Peyer's patch (tissue), 4 donors: ENCODE measurements at places on chromosomes 3 and 15.

GRCh38 chr3:86771741-86772512 lies 219.0 kb downstream of the VGLL3 start:
- no peaks in the 10 kb centered on the region for H3K27me3 ChIP-seq
- H3K4me3 ChIP-seq: no peak overlapping the region
- H3K36me3 ChIP-seq: no peaks in the 10 kb centered on the region
- no peak for DNase-seq
- no peaks in the 10 kb centered on the region for H3K4me1 ChIP-seq
- H3K27ac ChIP-seq: no peak overlapping the region

DNA sequence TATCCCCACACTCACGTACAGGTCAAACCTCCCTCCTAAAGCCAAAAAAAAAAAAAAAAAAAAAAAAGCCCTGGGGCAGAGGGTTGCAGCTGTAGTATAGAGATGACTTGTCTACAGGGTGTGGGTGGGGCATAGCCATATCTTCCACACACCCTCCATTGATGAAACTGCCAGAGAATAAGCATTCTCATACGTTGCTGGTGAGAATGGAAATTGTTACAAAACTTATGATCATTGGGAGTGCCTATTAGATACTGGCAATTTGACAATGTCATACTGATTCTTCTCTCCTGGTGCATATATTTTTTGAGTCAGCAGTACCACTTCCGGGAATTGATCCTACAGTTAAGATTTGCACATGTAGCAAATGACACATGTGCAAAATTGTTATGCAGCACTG lies 11.0 kb upstream of the CTNNB1 start:
- no peak overlapping the region for H3K4me3 ChIP-seq
- H3K27me3 ChIP-seq: no peaks in the 10 kb centered on the region
- H3K36me3 ChIP-seq: no peaks in the 10 kb centered on the region
- H3K4me1 ChIP-seq: no peaks in the 10 kb centered on the region
- no peak overlapping the region for H3K27ac ChIP-seq
- no peak for DNase-seq

DNA sequence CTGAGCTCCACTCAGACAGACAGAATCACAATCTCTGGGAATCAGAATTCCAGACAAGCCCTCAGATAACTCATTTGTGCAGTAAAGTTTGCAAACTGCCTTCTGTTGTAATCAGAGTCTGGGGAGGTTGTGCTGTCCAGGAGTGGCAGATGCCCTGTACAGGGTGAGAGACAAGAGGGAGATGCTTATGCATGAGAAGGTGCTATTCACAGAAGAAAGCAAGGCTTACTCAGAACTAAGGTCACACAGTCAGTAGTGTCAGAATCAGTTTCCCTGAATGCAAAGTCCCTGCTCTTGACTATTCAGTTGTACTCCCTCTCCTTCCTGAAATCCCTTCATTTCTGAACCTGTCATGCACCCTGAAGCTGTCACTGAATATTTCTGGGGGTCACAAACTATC lies 43.7 kb downstream of the SRPRB start:
- H3K4me1 ChIP-seq: no peaks in the 10 kb centered on the region
- no peaks in the 10 kb centered on the region for H3K36me3 ChIP-seq
- no peak for DNase-seq

DNA sequence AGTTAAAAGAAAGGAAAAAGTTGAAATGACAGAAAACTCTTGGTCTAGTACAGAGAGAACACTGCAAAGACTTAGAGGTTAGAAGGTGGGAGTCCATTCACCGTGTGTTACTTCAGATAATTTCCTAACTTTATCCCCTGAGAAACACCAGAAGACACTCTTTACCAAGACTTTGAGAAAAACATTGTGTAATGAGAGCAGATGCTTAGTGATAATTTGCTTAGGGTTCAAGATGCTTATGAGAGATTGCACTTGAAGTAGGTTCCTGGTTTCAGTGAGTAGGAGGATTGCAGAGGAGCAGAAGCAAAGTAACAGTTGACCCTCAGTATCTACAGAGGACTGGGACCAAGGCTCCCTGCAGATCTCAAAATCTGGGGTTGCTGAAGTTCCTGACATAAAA lies 594.1 kb downstream of the NR2F2 start:
- H3K4me3 ChIP-seq: no peak overlapping the region
- H3K27ac ChIP-seq: no peak overlapping the region
- no peak for DNase-seq

DNA sequence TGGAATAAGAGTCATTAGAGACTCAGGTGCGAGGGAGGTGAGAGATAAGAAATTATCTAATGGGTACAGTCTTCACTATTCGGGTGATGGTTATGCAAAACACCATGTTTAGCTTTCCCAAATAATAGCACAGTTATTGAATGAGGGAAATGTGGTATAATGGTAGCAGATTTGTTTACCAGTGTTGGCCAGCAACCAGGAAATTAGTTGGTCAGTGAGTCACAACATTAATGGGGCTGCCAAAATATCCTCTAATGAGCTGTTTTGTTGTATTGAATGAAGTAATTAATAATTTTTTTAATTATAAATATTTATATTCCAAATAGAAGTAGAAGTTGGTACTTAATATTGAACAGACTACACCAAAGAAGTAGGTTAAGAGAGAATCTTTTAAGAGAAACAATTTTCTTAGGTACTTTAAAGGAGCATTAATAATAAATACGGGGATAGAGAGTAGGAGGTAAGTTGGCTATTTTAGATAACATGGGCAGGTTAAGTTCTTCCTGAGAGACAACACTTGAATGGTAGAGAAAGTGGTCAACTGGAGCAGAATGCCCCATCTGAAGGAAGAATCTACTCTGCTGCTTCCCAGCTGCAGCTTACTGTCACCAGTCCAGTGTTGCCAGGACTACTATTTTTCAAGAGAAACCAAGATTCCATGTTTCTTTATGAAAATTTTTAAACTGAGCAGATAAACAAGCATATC lies 218.8 kb downstream of the UBE2E2 start:
- no peaks in the 10 kb centered on the region for H3K4me1 ChIP-seq
- H3K27me3 ChIP-seq: no peaks in the 10 kb centered on the region
- H3K4me3 ChIP-seq: no peak overlapping the region
- no peaks in the 10 kb centered on the region for H3K36me3 ChIP-seq
- no peak overlapping the region for H3K27ac ChIP-seq

- no peaks in the 10 kb centered on the region for H3K36me3 ChIP-seq
- DNase-seq: no peak
- no peaks in the 10 kb centered on the region for H3K4me1 ChIP-seq
- no peak overlapping the region for H3K27ac ChIP-seq
Measured at GRCh38 chr3:160437083-160437455, 12.5 kb downstream of the TRIM59 start.

- no peak overlapping the region for H3K27ac ChIP-seq
- no peak overlapping the region for H3K4me3 ChIP-seq
- DNase-seq: no peak
- H3K36me3 ChIP-seq: no peaks in the 10 kb centered on the region
Measured at GRCh38 chr3:26630669-26631389, 8.3 kb downstream of the LRRC3B start.

DNA sequence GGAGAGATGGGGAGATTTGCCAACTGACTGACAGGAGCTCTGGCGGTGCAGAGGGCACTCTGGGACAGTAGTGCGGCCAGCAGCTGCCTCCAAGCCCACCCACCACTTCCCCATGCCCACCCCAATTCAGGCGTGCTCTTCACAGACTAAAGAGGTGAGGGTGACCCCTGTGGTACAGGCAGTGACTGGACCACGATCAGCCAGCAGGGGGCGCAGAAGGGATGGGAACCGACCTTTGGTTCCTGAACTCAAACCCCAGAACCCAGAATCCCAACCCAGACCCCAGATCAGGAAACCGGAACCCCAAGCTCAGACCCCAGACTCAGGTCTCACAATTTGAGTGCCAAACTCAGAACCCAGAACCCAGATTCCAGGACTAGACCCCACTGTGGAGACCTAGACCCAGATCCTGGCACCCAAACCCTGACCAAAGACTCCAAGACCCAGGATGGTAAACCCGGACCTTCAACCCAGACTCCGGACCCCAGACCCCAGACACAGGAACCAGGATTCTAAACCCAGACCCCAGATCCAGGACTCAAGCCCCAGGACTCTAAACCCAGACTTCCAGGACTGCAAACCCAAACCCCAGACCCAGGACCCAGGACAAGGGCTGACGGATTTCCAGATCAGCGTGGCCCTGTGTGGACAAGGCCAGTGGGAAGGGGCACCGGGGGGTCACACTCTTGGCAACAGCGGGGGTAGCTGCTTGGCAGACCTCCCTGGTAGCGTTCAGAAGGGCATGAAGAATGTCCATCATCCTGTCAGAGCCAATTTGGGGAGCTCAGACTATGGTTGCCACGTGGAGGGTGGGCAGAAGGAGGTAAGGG lies 3.7 kb upstream of the MYL3 start:
- peak; percentile 83 for DNase-seq
- no peak overlapping the region for H3K4me3 ChIP-seq
- H3K36me3 ChIP-seq: no peaks in the 10 kb centered on the region

DNA sequence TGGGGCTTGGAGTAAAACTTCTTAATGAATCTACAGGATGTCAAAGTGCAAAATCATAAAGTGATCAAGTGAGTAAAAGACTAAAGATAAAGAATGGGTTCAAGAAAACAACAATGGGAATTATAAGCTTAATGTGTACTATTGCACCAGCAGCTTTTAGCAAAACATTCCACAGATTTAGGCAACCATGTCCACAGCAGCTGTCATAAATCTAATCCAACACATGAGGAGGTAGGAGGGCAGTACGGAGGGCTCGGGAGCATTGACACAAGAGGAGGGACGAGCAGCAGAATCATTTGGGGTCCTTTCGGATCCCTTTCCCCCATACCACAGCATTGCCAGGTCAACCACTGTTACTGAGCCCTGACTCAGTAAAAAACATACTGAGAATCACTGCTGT lies 464.3 kb upstream of the WNT5A start:
- H3K36me3 ChIP-seq: no peaks in the 10 kb centered on the region
- DNase-seq: no peak
- no peaks in the 10 kb centered on the region for H3K27me3 ChIP-seq
- H3K4me1 ChIP-seq: no peaks in the 10 kb centered on the region

DNA sequence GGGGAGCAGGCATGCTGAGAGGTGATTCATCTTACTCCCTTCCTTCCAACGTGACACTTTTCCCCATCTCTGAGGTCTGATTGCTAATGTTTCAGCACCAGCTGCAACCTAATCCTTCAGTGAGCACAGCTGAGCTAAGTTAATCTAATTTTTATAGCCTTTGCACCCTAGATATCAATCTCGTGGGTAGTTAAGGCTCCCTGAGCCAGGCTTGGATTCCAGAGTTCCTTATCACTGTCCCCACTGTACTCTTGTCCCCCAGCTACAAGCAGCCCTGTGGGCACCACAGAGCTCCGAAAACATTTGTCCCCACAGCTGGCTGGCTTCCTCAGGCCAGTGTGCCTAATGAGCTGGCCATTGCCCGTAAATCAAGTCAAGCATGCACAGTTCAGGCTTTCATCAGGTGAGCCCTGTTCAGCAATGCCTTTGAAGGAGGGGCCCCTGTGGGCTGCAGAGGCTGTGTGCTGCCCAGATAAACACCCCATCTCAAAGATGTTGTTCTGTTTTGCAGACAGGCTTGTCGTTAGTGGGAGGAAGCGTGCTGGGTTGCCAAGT lies 376.9 kb upstream of the RASGRP1 start:
- no peaks in the 10 kb centered on the region for H3K27me3 ChIP-seq
- no peaks in the 10 kb centered on the region for H3K36me3 ChIP-seq
- no peaks in the 10 kb centered on the region for H3K4me1 ChIP-seq
- no peak overlapping the region for H3K4me3 ChIP-seq

DNA sequence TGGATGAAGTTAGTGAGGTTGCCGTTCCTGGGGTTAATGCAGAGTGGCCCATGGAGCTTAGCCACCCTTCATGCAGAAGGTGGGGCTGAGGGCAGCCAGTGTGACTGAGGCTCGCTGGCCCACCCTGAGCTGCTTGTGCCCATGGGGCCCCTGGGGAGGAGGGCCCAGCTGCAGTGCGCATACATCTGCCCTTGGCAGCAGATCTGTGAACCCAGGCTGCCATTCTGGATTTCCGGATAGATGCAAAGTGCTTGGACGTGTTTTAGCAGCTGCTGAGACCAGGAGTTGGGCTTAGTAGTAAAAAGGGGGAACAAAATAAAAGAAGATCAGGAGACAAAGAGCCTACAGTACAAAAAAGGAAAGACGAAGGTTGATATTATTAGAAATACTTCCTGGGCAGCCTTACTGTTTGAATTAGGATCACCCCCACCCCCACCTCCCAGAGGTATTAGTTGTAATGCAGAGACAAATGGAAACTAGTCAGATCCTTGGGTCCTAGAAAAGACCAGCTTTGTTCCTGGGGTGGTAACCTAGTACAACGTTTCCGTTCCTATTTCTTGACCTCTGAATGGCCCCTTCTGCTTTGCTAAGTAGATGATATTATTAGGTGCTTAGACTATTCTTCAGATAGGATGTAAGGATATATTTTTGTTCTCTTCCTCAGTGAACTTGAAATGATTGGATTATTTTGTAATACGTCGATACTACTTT lies 70.2 kb downstream of the IGF1R start:
- H3K27me3 ChIP-seq: no peaks in the 10 kb centered on the region
- no peak for DNase-seq
- H3K4me1 ChIP-seq: no peaks in the 10 kb centered on the region
- H3K27ac ChIP-seq: no peak overlapping the region
- no peak overlapping the region for H3K4me3 ChIP-seq

DNA sequence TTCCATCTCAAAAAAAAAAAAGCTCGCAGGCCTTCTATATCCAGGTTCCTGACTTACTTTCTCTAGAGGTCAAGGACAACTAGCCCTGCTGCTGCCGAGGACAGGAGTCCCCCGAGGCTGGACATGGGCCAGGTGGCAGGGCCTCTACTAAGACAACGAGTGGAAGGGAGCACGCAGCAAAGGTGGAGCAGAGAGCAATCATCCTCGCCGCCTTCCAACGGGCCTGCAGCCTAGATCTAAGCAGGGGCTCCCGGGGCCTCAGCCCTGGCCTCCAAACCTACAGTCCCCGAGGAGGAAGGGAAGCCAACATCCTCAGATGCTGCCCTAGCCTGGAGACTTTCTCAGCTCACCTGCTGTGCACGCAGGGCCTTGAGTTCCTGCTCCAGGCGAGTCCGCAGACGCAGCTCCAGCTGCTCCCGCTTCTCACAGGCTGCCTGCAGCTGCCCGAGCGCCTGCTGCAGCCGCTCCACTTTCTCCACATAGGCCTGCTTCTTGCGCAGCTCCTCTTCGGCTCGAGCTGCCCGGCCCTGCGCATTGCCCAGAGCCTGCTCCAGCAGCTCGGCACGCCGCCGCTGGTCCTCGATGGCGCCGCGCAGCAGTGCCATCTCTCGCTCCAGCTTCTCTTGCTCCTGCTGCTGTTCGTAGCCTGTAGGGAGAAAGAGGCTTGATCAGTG lies 12.9 kb downstream of the AMOTL2 start:
- no peaks in the 10 kb centered on the region for H3K36me3 ChIP-seq
- no peaks in the 10 kb centered on the region for H3K27me3 ChIP-seq
- peak; percentile 41 for DNase-seq

- H3K4me1 ChIP-seq: no peaks in the 10 kb centered on the region
- H3K4me3 ChIP-seq: no peak overlapping the region
- H3K27ac ChIP-seq: no peak overlapping the region
- H3K36me3 ChIP-seq: no peaks in the 10 kb centered on the region
- DNase-seq: no peak
Measured at GRCh38 chr3:99532246-99532645, 106.1 kb upstream of the COL8A1 start.

DNA sequence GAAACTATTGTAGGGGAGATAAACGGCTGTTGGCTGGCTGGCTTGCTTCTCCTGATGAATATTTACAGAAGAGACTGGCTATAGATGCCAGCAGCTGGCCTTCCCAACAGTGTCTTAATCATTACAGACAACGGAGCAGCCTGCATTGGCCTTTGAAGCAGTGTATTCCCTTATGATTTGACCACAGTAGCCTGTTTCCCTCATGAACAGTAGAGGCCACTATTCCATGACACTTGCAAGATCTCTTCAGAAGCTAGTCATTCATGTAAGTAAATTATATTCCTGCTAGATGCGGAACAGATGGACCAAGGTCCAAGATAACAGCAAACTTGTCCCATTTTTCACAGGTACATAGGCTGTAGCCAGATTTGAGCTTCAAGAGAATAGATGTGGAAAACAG lies 47.3 kb downstream of the TMCO5A start:
- no peaks in the 10 kb centered on the region for H3K27me3 ChIP-seq
- H3K4me3 ChIP-seq: no peak overlapping the region
- no peaks in the 10 kb centered on the region for H3K4me1 ChIP-seq
